HepG2 (cell line): ENCODE measurements at places on chromosomes 5 and 9. TPM values are rescaled to one million over a fixed set of nuclear protein-coding genes. Genes with fewer than 3 reads are reported as not detected.

DNA sequence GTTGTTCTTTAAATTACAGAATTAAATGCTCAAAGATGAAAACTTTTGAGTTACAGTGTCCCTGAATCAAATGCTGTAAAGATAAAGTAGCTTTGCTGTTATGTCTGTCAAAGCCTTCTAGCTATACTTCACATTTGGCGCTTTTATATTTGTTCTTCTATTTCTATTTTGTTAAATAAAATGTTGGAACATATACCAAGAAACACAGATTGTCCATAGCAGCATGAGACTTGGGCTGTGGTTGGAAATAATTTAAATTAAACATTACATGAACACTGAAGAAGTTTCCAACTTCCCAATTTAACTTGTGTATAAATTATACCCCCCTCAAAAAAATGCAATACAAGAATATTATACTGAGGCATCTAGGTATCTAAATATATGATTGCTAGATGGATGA, 249.8 kb downstream of the NR2F1-AS1 start:
- H3K27me3 ChIP-seq = no peaks in the 10 kb centered on the region; the same call in 2 of the 3 replicates
- H3K36me3 ChIP-seq = no peaks in the 10 kb centered on the region
- no peak overlapping the region for H3K4me3 ChIP-seq
- H3K4me1 ChIP-seq = no peaks in the 10 kb centered on the region
- no peak for DNase-seq

GRCh38 chr5:135276151-135276550, 122.9 kb downstream of the MACROH2A1 start:
- no peak for DNase-seq
- H3K27me3 ChIP-seq = no peaks in the 10 kb centered on the region; the same call in 1 of the 2 replicates
- no peaks in the 10 kb centered on the region for H3K36me3 ChIP-seq
- H3K4me1 ChIP-seq = peaks cover 25% of the 10 kb centered on the region

DNA sequence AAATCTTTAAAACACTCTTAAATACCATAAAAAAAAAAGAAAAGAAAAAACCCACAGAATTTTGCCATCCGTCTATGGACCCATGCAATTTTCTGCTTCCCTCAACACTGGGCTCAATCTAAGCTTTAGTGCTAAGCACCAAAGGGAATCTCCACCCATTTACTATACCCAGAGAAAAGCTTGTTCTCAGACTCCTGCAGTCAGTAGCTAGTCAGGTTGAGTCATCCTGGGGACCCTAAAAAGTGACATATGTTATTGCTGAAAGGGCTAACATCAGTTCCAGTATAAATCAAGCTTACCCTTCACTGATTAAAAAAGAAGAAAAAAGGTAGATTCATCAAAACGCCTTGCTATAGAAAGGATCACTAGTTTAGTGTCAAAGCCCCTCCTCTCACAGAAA, 177.6 kb downstream of the MUSK start:
- H3K4me3 ChIP-seq = no peak overlapping the region
- no peak for DNase-seq
- no peaks in the 10 kb centered on the region for H3K36me3 ChIP-seq
- no peak overlapping the region for H3K27ac ChIP-seq
- no peaks in the 10 kb centered on the region for H3K27me3 ChIP-seq

The BAAT gene
- total RNA-seq = 0.71 and 1.0 TPM in 2 replicates

The LCN12 gene
- 1.2 and 3.4 TPM in 2 replicates for total RNA-seq

The C9orf50 gene
- total RNA-seq = not detected in 2 replicates

The COL5A1 gene
- total RNA-seq = not detected in 2 replicates

- no peaks in the 10 kb centered on the region for H3K36me3 ChIP-seq
- no peak overlapping the region for H3K4me3 ChIP-seq
- H3K4me1 ChIP-seq = peaks cover 23% of the 10 kb centered on the region
- no peaks in the 10 kb centered on the region for H3K27me3 ChIP-seq
- no peak overlapping the region for H3K27ac ChIP-seq
- DNase-seq = no peak
These were observed 127.5 kb downstream of the SUSD1 start for GRCh38 chr9:112047538-112048066.

GRCh38 chr5:44640945-44641456, 167.7 kb upstream of the MRPS30 start:
- no peak for DNase-seq
- no peak overlapping the region for H3K27ac ChIP-seq
- H3K4me1 ChIP-seq = no peaks in the 10 kb centered on the region

GRCh38 chr5:74540622-74541021, 99.9 kb downstream of the ENC1 start:
- no peaks in the 10 kb centered on the region for H3K36me3 ChIP-seq
- no peaks in the 10 kb centered on the region for H3K27me3 ChIP-seq
- H3K27ac ChIP-seq = no peak overlapping the region
- no peak overlapping the region for H3K4me3 ChIP-seq
- H3K4me1 ChIP-seq = peaks cover 76% of the 10 kb centered on the region

DNA sequence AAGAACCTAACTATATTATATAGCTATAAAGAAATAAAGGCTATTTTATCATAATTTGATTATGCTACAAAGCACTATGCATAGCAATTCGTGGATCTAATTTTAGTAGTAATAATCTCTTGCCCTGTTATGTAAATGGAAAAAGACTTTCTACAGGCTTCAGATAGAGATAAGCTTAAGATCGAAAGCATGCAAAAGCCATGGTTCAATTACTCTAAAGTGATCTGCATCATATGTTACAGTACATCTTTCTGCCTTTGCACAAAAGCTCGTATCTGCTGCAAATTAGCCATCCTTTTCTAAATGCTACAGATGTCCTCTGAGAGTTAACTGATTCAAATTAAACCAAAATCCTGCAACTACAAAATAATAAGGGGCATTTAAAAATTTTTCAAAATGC, 234.8 kb upstream of the TMEM161B start:
- no peak overlapping the region for H3K27ac ChIP-seq
- H3K4me1 ChIP-seq = 0 out of 2 replicates have a peak, but pooled peaks cover 8% of the 10 kb centered on the region
- H3K27me3 ChIP-seq = no peaks in the 10 kb centered on the region
- no peaks in the 10 kb centered on the region for H3K36me3 ChIP-seq
- no peak for DNase-seq

GRCh38 chr5:158174918-158175851, 316.2 kb upstream of the CLINT1 start:
- no peaks in the 10 kb centered on the region for H3K4me1 ChIP-seq
- H3K4me3 ChIP-seq = no peak overlapping the region
- H3K36me3 ChIP-seq = no peaks in the 10 kb centered on the region
- H3K27me3 ChIP-seq = peaks cover 6% of the 10 kb centered on the region; the same call in 1 of the 3 replicates
- H3K27ac ChIP-seq = no peak overlapping the region

DNA sequence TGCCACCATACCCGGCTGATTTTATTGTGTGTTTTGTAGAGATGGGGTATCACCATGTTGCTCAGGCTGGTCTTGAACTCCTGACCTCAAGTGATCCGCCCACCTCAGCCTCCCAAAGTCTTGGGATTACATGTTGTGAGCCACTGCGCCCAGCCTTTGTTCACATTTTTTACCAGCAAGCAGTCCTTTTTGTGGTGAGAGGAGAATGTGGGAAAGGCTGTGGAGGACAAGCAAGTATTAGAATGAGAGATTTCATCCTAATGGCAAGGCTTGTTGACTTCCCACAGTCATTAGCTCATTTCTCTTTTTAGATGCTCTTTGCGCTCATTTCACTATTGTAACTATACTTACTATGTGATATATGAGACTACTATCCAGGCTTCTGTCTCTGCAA, 6.1 kb downstream of the IL31RA start:
- H3K36me3 ChIP-seq = no peaks in the 10 kb centered on the region
- H3K4me1 ChIP-seq = no peaks in the 10 kb centered on the region
- no peak for DNase-seq
- H3K4me3 ChIP-seq = no peak overlapping the region

The NUP155 gene
- total RNA-seq = 57.4 and 90.7 TPM in 2 replicates

DNA sequence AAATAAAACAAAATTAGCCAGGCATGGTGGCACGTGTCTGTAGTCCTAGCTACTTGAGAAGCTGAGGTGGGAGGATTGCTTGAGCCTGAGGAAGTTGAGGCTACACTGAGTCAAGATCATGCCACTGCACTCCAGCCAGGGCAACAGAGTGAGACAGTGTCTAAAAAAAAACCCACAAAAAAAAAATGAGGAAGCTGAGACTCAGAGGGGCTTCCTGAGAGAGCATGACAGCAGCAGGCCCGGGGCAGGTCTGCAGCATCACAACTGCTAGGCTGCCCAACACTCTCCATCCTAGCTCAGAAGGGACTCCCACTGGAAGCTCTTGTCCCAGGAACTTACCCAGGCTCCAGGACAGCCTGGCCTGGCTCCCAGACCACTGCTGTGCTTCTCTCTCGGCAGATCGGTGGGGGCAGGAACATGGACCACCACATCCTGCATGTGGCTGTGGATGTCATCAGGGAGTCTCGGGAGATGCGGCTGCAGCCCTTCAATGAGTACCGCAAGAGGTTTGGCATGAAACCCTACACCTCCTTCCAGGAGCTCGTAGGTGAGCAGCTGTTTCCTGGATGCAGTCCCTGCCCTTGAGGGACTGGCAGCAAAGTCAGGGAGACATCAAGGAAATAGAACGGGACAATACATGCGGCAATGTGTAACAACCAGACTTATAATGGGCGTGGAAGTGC, 19.1 kb downstream of the PTGS1 start:
- DNase-seq = no peak
- H3K4me3 ChIP-seq = no peak overlapping the region
- no peaks in the 10 kb centered on the region for H3K36me3 ChIP-seq
- no peak overlapping the region for H3K27ac ChIP-seq
- no peaks in the 10 kb centered on the region for H3K4me1 ChIP-seq

The SLC28A3 gene
- not detected in 2 replicates for total RNA-seq
